ENCODE measurements at places on chromosomes 16 and 17.

DNA sequence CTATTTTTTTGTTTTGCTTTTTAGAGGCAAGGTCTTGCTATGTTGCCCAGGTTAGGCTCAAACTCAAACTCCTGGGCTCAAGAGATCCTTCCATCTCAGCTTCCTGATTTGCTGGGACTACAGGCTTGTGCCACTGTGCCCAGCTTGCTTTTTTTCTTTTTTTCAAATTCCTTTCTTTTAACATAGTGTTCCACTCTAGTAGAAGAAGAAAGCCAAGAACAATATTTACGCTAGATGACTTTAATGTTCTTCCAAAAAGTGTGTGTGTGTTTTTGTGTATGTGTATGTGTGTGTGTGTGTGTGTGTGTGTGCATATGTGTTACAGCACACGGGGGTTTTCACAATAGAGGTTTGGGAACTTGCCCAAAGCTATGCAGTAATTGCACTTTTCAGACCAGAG, 10.7 kb upstream of the UMOD start:
- no peak for DNase-seq

DNA sequence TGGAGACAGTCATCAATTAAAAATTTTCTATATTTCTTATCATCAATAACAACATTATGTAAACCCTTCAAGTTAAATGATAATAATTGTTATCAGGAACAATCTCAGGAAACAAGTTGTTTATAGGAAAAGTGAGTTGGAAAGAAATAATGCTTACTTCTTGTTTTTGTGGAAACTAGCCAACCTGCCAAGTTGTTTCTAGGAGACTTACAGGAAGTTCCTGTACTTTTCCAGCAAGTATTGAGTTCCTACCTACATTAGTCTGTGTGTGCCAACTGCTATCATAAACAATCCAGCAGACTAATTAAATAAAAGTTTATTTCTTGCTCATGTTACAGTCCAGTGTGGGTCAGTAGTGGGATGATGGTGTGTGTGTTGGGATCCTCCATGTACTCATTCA, 1.6 kb upstream of the CCL14 start:
- DNase-seq = no peak

- DNase-seq = no peak
Measured at GRCh38 chr17:30928584-30928983, 6.8 kb downstream of the ADAP2 start.

DNA sequence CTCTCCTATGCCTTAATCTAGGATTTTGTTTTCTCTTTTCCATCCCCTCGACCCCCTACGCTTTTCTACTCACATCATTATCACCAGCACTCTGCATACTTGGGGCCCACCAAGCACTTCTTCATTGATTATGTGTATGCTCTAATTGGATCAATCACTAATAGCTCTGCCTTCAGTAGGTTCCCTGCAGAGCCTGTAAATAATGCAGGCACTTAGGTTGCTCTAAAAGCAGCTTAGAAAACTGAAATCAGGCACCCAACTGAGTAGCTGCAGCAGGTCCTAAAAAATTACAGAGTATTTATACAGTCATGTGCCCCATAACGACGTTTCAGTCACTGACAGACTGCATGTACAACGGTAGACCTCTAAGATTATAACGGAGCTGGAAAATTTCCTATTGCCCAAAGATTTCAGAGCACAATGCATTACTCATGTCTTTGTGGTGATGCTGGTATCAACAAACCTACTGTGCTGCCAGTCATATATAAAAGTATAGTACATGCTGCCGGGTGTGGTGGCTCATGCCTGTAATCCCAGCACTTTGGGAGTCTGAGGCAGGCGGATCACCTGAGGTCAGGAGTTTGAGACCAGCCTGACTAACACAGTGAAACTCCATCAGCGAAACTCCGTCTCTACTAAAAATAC, 280.4 kb downstream of the HS3ST3B1 start:
- DNase-seq = no peak

DNA sequence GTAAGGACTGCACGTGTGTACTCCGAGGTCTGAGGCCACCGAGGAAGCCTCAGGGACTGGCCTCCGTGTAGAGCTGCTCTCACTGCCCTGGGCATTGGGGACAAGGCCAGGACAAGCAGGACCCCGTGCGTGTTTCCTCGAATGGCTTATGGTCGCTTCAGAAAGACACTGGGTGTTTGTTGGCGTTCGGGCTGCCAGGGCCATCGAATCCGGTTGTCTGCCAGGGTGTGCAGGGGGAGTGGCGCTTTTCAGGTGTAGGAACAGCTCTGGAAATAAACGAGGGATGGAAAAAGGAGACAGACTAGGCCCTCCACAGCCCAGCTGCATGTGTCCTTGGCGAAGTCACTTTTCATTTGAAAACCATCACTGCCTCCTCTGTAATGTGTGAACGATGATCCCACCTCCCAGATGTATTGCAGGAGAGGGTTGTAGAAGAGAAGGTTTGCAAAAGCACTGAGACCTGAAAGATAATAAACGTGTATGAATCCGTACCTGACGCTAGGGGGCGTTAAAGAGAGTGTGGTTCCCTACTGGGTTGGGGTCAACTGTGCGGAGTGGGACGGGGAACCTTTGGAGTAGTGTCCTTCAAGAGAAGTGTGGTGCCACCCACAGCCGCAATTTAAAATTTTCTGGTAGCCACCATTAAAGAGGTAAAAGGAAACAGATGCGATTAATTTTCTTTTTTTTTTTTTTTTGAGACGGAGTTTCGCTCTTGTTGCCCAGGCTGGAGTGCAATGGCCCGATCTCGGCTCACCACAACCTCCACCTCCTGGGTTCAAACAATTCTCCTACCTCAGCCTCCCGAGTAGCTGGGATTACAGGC, 2.1 kb upstream of the ZSCAN10 start:
- DNase-seq = peak; percentile 70

GRCh38 chr16:22977294-22977697, 163.3 kb downstream of the HS3ST2 start:
- peak; percentile 8 for DNase-seq

DNA sequence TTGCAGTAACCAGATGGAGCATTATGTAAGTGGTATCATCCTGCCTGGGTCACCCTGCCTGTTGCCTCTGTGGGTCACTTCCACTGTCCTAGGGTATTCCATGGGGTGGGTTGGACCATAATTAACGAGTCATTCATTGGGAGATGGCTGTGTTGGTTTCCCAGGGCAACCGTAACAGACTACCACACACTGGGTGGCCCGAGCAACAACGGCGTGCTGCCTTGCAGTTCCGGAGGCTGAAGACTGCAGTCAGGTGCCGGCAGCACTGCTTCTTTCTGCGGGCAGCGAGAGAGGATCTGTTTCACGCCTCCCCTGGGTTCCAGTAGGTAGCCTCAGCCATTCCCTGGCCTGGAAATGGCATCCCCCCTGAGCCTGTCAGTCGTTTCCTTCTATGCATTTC, 28.9 kb upstream of the CMIP start:
- DNase-seq = no peak

- no peak for DNase-seq
Measured at GRCh38 chr17:50557630-50558029, 2.9 kb upstream of the CACNA1G start.

- DNase-seq = no peak
Measured at GRCh38 chr17:78107976-78108725, 20.4 kb downstream of the TMC6 start.

- DNase-seq = no peak
Measured at GRCh38 chr16:2912330-2913199, 834 bp downstream of the FLYWCH1 start.

Data from NCI-H1930 (cell line).